ENCODE measurements at places on chromosomes 3 and 15.

GRCh38 chr15:50077651-50078050 is 41.4 kb downstream of the ATP8B4 start:
- no peak for DNase-seq

DNA sequence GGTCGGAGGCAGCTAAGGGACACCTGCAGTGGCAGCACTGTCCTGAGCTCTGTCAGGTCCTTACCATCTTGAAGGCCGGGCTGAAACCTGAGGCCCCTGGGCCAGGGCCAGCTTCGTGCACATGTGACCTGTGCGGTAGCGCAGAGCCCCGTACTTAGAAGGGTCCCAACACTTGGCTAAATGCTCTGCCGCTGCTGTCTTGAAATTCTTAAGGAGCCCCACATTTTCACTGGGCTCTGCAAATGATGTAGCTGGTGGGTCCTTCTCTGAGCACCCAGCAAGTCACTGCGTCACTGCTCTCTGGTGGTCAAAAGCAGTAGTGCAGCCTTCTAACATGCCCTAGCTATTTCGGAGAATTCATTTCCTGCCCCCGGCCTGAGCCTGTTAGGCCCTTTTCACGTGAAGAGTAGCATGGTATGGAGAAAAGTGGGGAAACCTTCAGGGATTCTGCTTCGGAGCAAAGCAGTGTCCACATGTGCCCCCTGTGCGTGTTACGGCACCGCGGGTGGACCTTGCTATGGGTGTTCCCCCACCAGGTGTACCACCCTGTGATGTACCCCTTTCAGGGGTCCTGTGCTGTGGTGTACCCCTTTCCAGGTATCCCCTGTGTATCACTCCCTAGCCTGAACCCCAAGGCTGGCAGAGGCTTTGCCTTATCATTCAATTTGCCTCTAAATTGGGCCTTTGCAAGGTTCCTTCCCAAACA is 79.7 kb downstream of the TMEM266 start:
- DNase-seq: peak; percentile 12

- DNase-seq: no peak
These were observed 36.8 kb downstream of the EHD4 start for GRCh38 chr15:41935566-41936020.

DNA sequence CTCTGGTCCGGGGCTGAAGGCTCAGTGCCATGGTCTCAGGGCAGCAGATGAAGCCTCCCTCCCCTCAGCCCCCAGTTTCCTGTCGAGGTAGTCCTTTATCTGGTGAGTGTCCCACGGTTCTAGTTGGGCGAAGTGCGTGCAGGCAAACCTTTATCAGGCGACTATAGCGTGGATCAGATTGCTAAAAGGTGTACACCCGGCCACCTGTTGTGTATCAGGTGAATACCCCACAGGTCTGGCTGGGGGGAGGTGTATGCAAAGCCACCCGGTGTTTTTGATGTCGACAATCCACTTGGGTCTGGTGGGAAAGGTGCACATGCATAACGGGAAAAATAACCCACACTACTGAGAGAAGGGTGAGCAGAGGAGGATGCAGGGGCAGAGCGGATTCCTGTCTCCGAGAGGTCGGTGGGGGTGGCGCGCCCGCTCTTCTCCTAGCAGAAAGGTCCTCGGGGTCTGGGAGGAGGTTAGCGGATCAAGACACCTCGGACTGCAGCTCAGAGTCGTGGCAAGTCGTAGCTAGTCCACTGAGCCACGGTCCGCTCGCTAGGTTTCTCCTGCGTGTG is 507 bp downstream of the SLC12A6 start:
- DNase-seq: no peak

DNA sequence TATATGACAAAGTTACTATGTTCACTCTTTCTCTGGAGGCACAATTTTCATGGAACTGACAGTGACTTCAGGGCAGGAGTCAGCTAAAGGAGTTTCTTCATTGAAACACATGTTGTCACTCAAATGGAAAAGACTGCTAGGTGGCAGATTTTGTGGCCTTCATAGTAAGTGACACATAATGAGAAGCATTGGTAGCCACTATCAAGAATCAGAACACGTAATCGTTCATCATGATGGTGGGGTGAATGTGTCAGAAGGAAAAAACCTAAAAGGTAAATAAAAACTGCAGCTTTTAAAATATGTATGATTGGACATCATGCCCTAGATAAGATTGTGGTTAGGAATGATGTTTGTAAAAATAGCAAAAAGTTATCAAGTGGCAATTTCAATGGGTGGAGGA is 1491.0 kb downstream of the SI start:
- no peak for DNase-seq

GRCh38 chr3:178465260-178466180 is 70.7 kb upstream of the KCNMB2 start:
- no peak for DNase-seq

DNA sequence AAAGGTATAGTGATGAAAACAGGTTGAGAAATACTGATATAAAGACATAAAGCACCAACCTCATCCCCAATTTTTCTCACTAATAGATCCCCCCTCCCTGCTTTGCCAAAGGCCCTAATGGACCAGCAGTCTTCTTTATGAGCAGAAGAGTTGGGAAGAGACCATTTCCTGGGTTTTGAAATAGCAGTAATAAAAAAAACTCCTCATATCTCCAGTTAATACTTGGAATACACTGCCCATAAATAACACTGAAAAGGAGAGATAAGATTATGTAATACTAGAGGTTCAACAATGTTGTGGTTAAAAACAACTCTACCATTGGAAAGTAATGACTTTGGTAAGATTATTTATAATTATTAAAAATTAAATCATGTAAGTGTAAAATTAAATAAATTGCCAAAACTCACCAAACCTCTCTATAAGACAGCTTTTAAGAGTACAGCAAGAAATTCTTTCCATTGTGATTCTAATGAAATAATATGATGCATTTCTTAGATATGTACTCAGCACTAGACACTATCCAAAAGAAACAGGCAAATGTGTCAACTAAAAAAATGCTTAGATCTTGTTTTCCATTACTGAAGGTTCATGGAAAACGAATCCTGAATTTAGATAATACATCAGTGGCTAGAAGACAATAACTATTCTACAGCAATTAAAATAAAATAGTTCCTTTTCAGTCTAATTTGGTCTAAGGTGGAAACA is 88.2 kb downstream of the FAIM start:
- DNase-seq: no peak

GRCh38 chr15:60228619-60229018 is 169.2 kb downstream of the ANXA2 start:
- no peak for DNase-seq

DNA sequence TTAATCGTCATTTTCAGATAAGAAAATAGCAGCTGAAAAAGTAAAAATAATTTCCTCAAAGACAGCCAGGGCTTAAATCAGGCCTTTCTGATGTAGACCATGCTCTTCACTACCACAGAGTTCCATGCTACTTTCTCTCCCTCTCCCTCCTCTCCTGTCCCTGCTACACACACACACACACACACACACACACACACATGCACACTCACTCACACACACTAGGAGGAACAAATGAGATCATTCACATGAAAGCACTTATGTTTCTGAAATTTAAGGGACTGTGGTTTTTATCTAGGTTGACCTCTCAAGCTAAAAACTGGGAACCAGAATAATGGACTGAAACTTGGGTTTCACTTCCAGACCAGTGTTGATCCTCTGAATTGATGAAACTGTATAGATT is 4.1 kb upstream of the PSMA4 start:
- DNase-seq: no peak

DNA sequence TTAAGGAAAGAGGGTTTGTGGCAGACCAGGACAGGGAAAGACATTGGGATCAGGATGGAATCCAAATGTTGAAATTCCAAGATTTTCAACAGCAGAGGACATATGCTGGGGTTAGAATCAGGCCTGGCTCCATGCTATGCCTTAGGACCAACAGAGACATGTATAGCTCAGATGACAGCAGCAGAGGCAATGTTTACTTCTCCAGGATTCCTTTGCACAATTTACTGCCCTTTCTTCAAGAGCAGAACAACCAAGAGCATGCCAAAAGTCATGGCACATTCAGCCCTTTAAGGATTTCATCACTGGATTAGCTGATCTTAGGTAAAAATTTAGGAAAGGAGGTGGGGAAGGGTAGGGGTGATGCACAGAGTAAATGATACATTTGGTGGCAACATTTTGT is 69.6 kb upstream of the GSK3B start:
- no peak for DNase-seq

- no peak for DNase-seq
These were observed 14.0 kb downstream of the PBRM1 start for GRCh38 chr3:52671676-52672075.

DNA sequence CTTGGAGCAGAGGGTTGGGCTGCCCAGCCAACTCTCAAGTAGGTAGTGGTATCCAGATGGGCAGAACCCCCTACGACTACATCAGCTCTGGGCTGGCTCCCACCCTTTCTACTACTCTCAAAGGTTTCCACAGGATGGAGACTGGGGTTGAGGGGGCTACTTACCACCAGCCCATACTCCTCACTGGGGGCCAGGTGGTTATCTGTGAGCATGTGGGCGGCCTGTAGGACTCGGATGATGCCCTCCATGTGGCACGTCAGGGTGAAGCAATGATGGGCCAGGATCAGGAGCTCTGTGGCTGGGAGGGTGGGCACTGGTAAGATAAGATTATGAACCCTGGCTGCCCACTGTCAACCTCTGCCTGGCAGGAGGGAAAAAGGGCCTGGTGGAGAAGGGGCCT is 33.4 kb downstream of the EIF3J start:
- DNase-seq: no peak

- no peak for DNase-seq
These were observed 49.1 kb downstream of the ZIC4 start for GRCh38 chr3:147356909-147357900.
